NAMALWA (cell line): ENCODE measurements at places on chromosomes 2 and 18.
A peak's percentile ranks its signal among the peaks of the same experiment; 100 is the strongest.

DNA sequence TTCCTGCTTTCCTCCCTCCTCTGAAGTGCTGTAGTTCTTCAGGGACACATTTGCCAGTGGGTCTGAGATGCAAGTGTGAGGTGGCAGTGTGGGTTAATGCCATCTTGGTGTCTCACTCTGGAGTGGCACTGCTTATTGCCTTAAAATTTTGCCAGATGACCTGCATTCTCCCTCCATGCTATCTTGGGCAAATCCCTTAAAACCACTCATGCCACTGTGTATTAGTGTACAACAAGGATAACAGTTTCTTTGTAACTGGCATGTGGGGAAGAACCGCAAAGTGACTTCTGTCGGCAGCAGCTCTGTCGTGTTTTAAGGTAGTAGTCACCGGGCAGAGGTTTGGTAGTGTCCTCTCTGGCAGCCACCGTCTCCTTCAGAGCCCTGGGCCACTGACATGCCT is 124.2 kb downstream of the NEDD4L start:
- DNase-seq: no peak

- no peak for DNase-seq
These were observed 22.4 kb downstream of the WIPF1 start for GRCh38 chr2:174575124-174575776.

DNA sequence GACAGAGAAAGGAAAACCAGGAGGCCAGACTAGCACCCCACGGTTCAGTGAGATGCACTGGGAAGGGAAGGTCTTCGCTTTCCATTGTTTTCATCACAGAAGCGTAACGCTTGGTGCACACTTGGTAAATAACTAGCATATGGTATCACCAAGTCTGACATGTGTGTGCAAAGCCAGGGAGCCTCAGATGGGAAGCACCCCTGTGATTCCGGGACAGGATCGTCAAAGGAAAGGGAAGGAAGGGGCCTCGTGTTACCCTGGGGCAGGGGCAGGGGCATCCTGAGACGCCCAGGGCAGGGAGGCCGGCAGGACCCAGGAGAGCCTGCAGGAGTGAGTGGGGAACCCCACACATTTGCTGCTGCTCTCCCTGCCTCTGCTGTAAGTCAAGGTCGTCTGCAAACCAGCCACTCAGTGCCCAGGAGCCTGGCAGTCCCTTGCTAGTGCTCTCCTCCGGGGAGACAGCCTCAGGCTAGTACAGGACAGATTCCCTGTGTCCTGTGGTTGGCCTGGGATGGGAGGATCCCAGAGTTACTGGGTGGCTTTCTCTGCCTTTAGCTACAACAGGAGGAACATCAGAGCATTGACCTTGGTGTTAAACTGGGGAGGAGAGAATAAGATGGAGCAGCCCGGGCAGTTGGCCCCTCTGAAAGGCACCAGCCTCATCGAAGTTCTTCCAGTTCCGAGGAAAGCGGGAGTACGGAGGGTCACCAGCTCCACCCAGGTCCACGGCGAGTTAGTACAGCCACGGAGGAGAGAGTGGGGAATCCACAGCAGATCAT is 192.5 kb downstream of the NDUFA10 start:
- DNase-seq: no peak

DNA sequence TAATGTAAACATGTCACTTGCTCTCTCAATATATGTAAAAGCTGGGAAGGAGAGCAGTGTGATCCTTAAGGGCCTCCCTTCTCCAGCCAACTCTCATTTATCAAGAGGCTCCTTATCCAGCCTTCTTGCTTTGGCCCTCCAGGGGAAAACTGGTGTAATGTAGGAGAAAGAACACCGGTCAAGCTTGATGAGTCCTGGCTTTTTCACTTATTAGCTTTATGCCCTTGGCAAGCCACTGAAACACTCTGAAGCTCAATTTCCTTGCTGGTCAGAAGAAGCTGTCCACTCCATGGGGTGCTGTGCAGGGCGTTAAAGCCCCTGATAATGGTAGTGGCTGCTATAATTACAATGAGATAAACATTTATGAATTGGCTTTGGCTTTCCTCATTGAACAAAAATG is 251.2 kb upstream of the RBBP8 start:
- no peak for DNase-seq

DNA sequence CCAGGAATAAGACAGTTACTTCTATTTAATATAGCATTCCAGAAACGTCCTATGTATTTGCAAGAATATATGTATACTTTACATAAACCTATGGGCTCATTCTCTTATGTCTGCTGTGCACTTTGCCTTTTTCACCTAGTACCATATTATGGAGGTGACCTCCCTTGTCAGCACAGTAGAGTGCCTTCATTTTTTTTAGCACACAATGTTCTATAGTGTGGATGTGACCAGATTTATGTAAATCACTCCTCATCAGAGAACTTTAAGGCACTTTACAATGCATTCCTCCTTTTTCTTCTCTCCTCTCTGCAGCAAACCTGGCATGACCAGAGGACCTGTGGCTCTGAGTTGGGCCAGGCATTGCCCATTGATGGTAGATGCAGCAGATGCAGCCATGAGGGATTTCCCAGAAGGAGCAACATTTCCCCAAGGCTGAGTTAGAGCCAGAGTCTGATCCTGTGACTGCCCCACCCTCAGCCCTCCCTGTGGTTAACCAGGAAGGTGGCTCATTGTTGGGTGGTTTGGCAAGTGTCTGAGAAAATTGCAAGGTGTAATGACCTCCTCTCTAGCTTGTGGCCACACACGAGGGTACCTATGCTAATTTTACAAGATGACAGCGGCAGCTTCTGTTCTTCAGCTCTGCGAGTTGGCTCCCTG is 76.5 kb upstream of the DLX2 start:
- DNase-seq: no peak

DNA sequence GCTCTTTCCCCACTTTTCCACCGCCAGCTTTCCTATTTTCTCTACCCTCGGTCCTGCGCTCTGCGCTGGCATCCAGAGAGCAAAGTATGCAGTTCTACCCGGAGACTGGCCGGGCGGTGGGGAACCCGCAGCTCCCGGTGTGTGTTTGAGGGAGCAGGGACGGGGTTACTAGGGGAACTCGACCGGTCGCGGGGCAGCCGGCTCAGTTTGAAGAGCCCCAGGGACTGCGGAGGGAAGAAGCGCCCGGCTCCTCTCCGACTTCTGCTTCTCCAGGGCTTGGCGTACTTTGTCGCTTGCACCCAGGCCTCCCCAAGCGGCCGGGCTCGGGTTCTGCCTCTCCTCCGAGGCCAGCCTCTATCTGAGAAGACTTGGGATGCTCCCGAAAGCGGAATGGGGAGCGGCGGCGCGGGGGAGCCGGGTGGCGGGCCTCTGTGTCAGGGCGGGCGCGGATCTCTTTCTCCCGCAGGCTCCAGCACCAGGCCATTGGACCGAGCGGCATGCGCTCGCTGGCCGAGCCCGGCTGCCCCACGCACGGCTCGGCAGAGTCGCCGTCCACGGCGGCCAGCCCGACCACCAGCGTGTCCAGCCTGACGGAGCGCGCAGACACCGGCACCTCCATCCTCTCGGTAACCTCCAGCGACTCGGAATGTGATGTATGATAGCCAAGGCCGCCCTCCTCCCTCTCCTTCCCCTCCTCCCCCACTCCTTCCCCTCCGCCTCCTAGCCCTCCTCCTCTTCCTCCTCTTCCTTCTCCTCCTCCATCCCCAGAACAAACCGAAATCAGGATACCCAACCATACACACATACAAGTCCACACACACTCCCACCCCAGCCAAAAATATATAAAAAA is 2.8 kb downstream of the SIX3 start:
- no peak for DNase-seq

DNA sequence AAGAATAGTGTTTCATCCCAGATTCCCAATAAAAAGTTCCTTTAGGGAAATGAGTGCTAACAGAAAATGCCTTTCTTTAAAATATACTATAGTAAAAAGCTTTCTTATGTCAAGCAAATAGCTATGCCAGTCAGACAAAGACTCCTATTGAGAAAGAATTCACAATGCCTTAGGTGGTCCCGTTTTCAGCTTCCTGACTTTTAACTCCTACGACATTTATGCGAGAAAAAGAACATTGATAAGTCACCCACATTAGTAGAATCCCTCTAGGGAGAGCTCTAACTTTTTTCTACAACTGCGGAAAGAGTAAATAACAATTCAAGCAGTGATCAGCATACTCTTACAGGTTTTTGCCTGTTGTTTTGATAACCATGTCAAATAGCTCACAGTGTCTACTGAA is 750.8 kb upstream of the ACVR2A start:
- no peak for DNase-seq

GRCh38 chr2:177989029-177989885 is 83.3 kb downstream of the PDE11A start:
- DNase-seq: no peak

- no peak for DNase-seq
These were observed 749 bp downstream of the STK25 start for GRCh38 chr2:241507430-241508239.

DNA sequence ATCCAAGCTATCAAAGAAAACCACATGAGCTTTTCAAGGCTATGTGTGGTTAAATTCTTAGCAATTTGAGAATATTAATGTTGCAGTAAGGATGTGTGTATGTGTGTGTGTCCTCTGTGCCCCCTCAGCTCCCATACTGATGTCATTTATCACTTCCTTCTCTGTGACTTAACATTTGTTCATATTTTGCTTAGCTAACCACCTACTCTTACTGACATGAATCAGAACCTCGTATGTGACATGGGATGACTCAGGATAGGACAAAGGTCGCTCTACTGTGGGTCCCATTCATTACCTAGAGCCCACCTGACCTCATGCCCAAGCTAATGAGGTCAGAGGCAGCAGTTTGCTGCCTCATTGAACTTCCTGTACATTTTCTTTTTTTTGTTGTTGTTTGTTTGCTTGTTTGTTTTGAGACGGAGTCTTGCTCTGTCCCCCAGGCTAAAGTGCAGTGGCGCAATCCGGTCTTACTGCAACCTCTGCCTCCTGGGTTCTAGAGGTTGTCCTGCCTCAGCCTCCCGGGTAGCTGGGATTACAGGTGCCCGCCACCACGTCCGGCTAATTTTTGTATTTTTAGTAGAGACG is 36.3 kb downstream of the MOGAT1 start:
- no peak for DNase-seq

GRCh38 chr2:41774011-41774605 is 273.7 kb upstream of the PKDCC start:
- no peak for DNase-seq

- DNase-seq: peak; percentile 19
These were observed 178.5 kb downstream of the HDAC4 start for GRCh38 chr2:239222312-239222660.

DNA sequence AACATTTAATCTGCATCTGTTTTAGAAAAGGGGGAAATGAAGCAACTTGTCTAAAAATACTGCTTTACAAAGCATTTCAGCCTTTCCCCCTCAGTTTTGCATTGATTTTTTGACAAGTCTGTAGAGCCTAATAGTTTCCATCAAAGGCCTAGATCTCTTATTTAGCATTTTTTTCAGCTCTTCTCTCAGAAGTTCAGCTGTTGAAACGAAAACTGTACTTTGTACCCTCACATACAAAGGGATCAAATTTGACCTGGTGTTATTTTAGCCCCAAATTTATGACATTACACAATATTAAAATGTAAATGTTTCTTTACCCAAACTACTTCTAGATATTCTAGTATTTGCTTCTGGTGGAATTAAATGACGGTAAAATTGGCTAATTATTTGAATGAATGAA is 13.0 kb downstream of the YPEL5 start:
- peak; percentile 29 for DNase-seq

DNA sequence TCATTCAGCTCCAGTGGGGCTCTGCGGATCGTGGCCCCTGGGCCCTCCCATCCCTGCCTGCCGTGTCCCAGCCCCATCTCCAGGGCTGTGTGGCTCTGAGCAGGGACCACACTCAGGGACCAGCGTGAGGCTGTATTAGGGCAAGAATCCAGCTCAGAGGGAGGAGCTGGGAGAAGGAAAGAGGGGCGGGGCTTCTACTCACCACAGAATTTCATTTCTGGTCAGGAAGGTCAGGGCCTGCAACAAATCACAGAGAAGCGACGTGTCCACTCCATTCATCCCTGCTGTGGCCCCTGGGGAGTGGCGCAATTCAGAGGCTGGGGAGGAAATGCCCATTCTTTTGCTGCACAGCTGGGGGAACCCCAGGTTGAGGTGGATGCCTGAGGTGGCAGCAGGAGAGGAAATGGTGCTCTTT is 828 bp downstream of the CIB4 start:
- DNase-seq: no peak

- no peak for DNase-seq
These were observed 326.9 kb upstream of the TNP1 start for GRCh38 chr2:217186668-217187159.

DNA sequence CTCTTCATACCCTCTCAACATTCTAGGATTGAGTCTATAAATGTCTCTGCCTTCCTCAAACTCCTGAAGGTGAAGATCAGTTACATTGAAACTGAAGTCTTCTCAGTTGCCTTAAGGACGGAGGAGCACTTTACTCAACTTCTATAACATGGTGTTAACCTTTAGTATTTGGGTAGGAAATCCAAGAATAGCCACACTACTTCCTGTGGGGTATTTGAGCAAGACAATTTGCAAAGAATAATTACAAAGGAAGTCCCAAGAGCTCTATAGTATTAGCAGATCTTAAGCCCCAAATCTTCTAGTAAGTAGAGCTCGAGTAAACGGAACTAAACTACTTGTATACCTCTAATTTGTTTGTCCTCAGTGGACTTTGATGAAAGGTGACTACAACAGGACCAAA is 80.9 kb downstream of the SP100 start:
- peak; percentile 21 for DNase-seq

- DNase-seq: peak; percentile 11
These were observed 633 bp upstream of the ILKAP start for GRCh38 chr2:238203973-238204683.

GRCh38 chr2:11416186-11416585 is 49.8 kb downstream of the E2F6 start:
- DNase-seq: no peak

DNA sequence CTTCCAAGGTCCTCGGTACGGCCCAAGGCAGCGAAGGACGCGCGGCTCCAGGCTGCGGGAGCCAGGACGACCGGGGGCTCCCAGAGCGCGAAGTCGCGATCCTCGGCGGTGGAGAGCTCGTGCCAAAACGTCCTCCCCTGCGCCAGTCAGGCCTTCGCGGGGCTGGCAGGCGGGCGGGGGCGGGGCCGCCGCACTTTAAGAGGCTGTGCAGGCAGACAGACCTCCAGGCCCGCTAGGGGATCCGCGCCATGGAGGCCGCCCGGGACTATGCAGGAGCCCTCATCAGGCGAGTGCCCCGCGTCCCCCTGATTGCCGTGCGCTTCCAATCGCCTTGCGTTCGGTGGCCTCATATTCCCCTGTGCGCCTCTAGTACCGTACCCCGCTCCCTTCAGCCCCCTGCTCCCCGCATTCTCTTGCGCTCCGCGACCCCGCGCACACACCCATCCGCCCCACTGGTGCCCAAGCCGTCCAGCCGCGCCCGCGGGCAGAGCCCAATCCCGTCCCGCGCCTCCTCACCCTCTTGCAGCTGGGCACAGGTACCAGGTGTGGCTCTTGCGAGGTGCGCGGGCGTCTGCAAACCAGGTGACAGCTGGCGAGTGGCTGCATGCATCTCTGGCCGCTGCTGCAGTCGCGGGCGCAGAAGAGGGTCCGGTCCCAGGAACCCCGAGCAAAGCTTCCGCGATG is at the start of gene CIDEA:
CIDEA (plus strand) TSS at position 226 of the 684 bp plus-strand sequence; CDS start at position 249, 23 bp downstream.
- DNase-seq: no peak
